Bronchus fibroblast of lung (primary cell): ENCODE measurements at places on chromosomes 16 and 17. TPM values are rescaled to one million over a fixed set of nuclear protein-coding genes. Genes with fewer than 3 reads are reported as not detected.

The HEXIM2 gene
- total RNA-seq = 9.7 and 10.9 TPM in 2 replicates

The MAFG gene
- total RNA-seq = 6.5 and 6.6 TPM in 2 replicates

The DYNC1LI2 gene
- 40.9 and 52.9 TPM in 2 replicates for total RNA-seq

The C1QTNF1 gene
- 18.5 and 18.9 TPM in 2 replicates for total RNA-seq

The UTS2R gene
- total RNA-seq = not detected in 2 replicates

The KRT28 gene
- total RNA-seq = not detected in 2 replicates

The KRT31 gene
- total RNA-seq = not detected in 2 replicates

The TMED6 gene
- total RNA-seq = not detected in 2 replicates

The SAMD14 gene
- total RNA-seq = 1.0 and 1.8 TPM in 2 replicates

The AIPL1 gene
- total RNA-seq = not detected in 2 replicates

The C16orf92 gene
- not detected in 2 replicates for total RNA-seq

The C16orf95 gene
- total RNA-seq = 2.5 and 6.1 TPM in 2 replicates

The TMC5 gene
- not detected in 2 replicates for total RNA-seq

The HNF1B gene
- total RNA-seq = not detected in 2 replicates

The SAT2 gene
- total RNA-seq = 34.1 and 35.5 TPM in 2 replicates

The CDH15 gene
- 0.30 TPM in 1 of 2 replicates, not detected in the other for total RNA-seq

The ACSM5 gene
- total RNA-seq = under 0.01 TPM in 1 of 2 replicates, not detected in the other

The KRTAP3-1 gene
- not detected in 2 replicates for total RNA-seq

The MT1F gene
- 0.15 TPM in 1 of 2 replicates, not detected in the other for total RNA-seq

The HS3ST4 gene
- total RNA-seq = not detected in 2 replicates

The TEX14 gene
- total RNA-seq = not detected in 2 replicates

The SLC35G6 gene
- total RNA-seq = not detected in 2 replicates

The CLEC3A gene
- total RNA-seq = not detected in 2 replicates

The SLC26A11 gene
- 5.1 and 7.4 TPM in 2 replicates for total RNA-seq

The MYH13 gene
- under 0.01 TPM in 1 of 2 replicates, not detected in the other for total RNA-seq

The CHCT1 gene
- under 0.01 TPM in 1 of 2 replicates, not detected in the other for total RNA-seq

The FSCN2 gene
- 0.15 TPM in 1 of 2 replicates, not detected in the other for total RNA-seq

The MYH1 gene
- not detected in 2 replicates for total RNA-seq

The GALR2 gene
- total RNA-seq = 0.17 TPM in 1 of 2 replicates, not detected in the other

The MYO1C gene
- total RNA-seq = 105 and 110 TPM in 2 replicates

The P2RX1 gene
- total RNA-seq = under 0.01 TPM in 1 of 2 replicates, not detected in the other

The SMARCD2 gene
- 106 and 111 TPM in 2 replicates for total RNA-seq

The AANAT gene
- total RNA-seq = not detected in 2 replicates

The NEK8 gene
- total RNA-seq = 2.1 and 2.9 TPM in 2 replicates

The MEIOB gene
- total RNA-seq = 0.30 TPM in 1 of 2 replicates, not detected in the other

The PRCD gene
- 1.2 and 2.2 TPM in 2 replicates for total RNA-seq

The LRRC75A gene
- total RNA-seq = 0.34 and 0.59 TPM in 2 replicates

The TERB1 gene
- total RNA-seq = not detected in 2 replicates

The OTOP2 gene
- total RNA-seq = not detected in 2 replicates

The PRMT7 gene
- 35.0 and 48.8 TPM in 2 replicates for total RNA-seq

The PSMC5 gene
- 64.2 and 92.2 TPM in 2 replicates for total RNA-seq

The TMEM92 gene
- total RNA-seq = under 0.01 and 0.15 TPM in 2 replicates

The KRT12 gene
- not detected in 2 replicates for total RNA-seq

The RHBDL1 gene
- 0.50 and 1.5 TPM in 2 replicates for total RNA-seq

The C17orf113 gene
- 0.17 and 0.30 TPM in 2 replicates for total RNA-seq

The KCNJ12 gene
- total RNA-seq = under 0.01 and 0.15 TPM in 2 replicates

The PRR35 gene
- total RNA-seq = not detected in 2 replicates

The TEX19 gene
- not detected in 2 replicates for total RNA-seq

The ADAD2 gene
- not detected in 2 replicates for total RNA-seq

The ZP2 gene
- not detected in 2 replicates for total RNA-seq
